ENCODE measurements at places on chromosomes 5 and 9.

DNA sequence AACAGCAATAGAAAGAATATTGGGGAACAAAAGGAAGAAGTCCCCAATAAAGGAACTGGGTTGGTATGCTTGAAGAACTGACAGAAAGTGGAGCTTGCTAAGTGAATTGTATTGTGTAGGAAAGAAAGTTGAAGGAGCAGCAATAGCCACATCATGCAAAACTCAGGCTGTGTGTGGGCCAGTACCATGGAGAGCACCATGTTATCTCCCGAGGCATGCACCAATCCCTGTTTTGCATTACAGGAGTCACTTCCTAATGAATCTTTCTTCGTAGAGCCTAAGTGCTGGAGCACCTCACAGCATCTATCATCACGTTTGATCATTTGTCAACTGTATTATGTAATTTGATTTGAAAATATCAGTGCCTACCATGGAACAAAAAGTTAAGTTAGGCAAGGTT, 137.7 kb upstream of the NMUR2 start:
- no peak for DNase-seq

- no peak for DNase-seq
These were observed 70.4 kb upstream of the TBCA start for GRCh38 chr5:77846422-77847128.

DNA sequence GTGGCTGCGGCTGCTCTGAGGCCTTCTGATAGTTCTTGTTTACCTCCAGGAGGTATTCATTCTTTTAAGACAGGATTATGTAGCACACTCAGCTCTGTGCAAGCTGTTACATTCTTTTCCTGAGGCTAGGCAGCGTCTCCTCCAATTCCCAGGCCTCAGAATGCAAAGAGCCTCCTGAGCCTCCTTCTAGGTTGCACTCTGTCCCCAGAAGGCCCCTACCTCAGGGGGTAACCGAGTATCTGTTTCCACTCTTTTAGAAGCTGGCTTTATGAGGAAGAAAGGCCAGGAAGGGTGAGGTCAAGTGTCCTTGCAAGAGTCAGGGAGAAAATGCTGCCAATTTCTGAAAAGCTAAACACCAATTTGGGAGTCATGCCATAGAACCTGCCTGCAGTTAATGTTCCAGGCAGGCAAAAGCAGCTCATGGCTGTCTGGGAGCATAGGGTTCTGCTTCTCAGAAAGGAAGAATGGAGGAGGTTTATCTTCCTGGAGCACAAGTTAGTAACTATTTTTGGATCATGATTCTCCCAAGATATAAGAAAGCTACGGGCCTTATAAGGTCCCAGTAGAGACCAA, 178.9 kb downstream of the SEMA6A start:
- no peak for DNase-seq

DNA sequence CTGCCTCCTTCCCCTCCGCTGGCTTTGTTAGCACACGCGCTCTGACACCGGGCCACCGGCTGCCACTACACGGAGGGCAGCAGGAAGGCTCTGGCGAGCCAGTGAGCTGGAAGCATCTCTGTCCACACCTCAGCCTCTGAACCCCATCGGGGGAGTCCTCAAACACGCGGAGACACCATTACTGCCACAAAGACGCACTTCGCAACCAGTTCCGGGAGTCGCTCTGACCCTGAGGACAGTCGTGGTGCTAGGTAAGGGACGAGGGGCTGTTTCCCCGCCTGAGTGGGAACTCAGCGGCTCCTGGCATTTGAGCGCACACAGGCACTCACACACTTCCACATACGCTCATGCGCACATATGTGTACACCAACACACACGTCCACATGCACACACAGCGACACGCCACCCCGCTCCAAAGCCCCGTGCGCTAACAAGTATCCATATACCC, 160.0 kb downstream of the C9orf152 start:
- DNase-seq = no peak

GRCh38 chr9:21104787-21105186, 27.0 kb upstream of the IFNB1 start:
- DNase-seq = no peak

- DNase-seq = no peak
These were observed 130.3 kb downstream of the PAX5 start for GRCh38 chr9:36903541-36904435.

DNA sequence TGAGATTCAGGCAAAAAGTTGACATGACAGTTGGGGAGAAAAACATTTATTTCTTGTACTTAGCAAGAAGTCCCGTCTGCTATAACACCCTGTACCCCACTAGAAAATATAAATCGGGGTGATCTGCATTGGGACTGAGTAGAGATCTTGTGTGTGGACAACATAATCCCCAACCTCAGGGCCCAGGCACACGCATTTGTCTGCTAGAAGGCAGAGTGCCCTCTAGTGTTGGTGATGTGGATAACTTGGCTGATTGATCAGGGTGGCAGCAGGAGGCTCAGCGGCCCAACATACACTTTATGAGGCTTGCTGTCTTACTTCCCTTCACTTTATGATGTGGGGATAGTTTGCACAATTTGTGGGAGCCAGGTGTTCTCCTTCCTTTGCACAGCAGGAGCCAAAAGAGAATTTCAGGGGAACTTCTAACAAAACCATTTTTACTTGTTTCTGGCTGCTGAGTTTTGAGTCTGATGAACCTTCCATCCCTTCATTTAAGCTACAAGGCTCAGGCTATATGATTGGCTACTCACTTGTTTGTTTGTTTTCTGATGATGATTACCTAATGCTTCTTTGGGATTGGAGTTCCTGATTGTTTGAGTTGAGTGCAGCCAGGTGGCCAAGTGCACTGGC, 263.2 kb downstream of the DMAC1 start:
- DNase-seq = no peak

DNA sequence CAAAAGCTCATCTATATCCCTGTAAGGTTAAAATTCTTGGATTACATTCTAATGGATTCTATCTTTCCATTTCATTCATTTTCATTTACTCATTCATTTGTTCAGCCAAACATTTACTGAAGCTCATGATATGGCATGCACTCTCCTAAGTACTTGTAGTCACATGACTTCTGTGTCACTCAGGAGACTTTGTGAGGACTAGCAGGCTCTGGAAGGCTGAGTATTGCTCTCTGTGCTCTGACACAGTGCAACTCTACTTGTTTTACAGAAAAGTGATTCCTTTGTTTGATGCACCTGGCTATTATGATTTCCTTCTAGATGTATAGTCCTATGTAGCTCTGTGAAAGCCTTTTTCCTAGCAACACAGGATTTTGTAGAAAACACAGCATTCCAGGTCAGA, 53.0 kb downstream of the YIPF5 start:
- no peak for DNase-seq

- DNase-seq = no peak
These were observed 2.2 kb upstream of the S1PR3 start for GRCh38 chr9:88988796-88989641.

DNA sequence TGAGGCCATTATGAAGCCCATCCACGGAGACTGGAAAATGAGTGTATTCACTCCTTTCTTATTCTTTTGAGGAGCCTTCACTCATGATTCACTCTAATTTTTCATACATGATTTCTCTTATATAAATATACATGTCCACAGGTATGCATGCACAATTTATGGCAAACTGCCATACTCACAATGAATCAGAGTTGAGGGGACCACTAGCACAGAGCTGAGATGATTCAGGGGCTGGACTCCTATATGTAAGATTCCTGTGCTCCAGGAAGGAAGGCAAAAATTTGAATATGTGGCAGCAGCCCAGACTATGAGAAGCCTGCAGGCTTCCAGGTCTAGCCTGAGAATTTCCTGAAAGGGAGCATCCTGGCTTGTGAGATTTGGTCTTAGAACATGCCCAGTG, 484.6 kb downstream of the PRELID2 start:
- DNase-seq = no peak

DNA sequence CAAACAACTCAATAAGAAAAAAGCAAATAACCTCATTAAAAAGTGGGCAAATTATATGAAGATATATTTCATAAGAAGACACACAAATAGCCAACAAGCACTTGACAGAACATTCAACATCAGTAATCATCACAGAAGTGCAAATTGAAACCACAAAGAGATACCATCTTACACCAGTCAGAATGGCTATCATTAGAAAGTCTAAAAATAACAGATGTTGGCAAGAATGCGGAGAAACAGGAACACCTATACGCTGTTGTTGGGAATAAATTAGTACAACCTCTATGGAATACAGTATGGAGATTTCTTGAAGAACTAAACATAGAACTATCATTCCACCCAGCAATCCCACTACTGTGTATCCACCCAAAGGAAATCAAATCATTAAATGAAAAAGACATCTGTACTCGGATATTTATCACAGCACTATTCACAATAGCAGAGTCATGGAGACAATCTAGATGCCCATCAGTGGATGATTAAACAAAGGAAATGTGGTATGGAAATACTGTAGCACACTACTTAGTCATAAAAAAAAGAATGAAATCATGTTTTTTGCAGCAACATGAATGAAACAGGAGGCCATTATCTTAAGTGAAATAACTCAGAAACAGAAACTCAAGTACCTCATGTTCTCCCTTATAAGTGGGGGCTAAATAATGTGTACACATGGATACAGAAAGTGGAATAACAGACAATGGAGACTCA, 106.8 kb upstream of the FST start:
- DNase-seq = no peak
